ENCODE measurements at places on chromosomes 5 and 9.

DNA sequence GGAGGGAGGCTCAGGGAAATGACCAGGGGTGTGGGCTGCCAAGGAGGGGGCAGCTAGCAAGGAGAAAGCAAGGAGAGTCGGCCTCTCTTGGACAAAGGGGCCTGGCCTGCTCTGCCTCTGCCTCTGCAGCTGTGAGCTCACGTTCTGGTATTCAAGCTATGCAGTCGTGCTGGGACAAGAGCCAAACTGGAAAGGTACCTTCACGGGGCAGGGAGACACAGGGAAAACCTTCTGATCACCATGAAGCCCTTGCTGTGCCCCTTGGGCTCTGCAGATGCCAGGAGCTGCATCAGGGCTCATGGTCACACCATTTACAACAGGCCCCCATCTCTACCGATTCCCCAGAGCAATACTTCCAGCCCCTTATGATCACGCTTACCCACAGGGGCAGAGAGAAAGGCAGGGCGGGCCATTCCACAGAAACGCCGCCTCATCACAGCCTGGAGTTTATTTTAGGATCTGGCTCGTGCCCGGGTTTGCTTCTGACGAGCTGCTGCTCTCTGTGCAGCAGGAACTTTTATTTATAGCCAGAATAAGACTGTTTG lies 63.2 kb downstream of the PRRT1B start:
- no peak for DNase-seq

GRCh38 chr9:124278054-124278540 lies 20.3 kb downstream of the NEK6 start:
- no peak for DNase-seq

GRCh38 chr5:31436851-31437250 lies 95.0 kb downstream of the DROSHA start:
- no peak for DNase-seq

DNA sequence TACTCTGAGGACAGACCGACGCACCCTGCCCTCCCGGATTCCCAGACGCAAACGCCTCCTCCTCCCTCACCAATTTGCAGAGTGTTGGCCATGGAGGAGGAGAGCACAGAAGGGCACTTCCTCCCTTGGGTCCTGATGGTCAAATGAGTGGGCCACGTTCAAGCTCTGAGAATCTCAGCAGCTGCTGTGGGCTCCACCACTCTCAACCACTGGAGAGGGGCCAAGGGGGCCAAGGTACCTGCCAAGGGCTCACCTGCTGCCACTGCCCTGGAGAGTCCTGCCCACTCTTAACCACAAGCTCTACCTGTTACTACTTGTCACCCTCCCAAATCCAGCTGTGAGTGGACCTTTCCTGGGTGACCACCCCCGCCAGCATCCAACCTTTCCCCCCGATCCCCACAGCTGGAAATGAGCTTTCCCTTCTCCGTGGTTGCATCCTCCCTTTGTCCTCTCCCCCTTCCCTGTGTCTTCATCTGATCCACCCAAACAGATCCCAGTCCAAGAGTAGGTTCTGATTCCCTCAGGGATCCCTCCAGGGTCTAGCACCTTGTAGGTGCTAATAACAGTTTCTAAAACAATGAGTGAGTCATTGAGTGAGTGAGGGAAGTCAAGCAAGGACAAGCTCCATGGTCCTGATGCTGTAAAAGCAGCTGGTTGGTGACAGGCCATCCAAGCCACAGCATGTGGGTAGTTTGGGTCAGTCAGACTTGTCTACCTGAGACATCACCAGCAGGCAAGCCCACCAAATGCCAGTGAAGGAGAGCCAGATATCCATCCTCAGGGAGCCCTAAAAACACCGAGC lies 69.7 kb downstream of the FAM114A2 start:
- no peak for DNase-seq

DNA sequence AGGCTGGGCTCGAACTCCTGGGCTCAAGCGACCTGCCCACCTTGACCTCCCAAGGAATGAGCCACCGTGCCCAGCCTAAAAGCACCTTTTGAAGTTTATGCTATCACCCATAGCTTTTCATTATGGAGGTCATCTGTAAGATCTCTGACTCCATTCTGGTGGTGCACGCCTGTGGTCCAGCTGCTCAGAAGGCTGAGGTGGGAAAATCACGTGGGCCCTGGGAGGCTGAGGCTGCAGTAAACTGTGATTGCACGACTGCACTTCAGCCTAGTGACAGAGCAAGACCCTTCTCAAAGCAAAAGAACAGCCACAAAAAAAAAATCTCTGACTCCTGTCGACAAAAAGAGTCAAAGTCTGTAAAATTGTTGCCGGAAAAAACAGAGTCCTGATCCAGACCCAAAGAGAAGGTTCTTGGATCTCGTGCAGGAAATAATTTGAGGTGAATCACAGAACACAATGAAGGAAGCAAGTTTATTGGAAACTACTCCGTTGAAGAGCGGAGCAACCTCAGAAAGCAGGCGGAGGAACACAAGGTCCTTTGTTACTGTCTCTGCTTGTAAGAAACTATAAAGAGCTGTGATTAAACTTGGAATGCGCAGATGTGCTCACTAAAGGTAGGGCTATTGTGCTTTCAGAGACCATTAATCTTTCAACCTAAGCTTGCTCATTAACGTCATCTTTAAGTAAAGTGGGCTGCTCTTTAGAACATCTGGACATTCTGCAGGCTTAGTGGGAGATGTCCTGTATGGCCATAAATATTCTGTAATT lies 2.0 kb upstream of the HAUS6 start:
- DNase-seq, result no peak

DNA sequence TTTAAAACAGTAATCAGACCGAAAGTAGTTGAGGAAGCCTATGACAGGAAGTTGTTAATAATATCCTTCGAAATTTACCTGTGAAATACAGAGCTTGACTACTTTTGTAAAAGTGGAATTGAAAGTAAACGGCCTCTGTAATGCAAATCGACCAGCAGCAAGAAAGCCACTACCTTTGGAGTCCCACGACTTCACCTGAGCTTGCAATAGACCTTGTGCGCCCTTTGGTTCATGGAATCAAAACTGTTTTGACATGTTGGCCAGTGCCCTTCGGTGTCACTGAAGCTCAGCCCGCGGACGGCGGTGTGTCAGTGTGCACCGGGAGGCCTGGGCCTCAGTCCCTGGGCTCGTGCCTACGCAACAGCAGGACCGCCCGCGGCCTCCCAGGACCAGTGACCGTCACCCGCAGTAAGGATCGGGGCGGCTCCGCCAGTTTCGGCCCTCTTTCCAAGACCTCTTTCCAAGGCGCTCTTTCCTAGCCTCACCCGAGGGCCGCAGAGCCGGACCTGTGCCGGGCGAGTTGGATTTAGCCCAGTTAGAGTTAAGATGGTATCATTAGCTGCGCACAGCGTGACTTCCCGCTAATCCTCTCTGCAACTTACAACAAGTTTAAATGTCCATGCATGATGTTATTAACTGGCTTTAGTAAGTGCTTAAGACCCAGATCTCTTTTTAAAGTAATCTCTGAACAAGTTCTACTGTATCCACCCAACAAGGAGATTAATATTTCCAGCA lies 223.3 kb downstream of the MEF2C start:
- DNase-seq, result no peak

DNA sequence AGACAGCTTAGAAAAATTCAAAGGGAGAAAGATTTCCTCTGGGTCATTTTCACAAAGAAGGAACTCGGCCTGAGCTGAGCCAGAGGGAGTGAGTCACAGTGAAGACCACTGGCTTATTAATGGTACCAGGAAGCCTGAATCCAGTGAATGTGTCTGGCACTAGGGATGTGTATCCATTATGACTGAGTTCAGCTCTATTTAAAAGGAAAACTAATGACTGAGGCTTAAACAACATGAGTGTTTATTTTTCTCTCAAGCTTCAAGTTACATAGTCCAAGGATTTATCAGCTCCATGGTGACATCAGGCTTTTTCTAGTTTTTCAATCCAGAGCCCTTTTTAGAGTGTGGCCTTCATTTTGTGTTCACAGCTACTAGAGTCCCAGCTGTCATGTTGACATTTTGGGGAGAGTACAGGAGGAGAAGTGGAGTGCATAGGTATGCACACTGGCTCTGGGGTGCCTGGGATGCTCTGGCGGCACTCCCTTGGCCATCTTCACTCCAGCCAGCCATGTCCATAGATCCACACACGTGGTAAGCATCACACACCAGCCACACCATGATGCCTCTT lies 159.5 kb upstream of the ERCC6L2 start:
- no peak for DNase-seq

DNA sequence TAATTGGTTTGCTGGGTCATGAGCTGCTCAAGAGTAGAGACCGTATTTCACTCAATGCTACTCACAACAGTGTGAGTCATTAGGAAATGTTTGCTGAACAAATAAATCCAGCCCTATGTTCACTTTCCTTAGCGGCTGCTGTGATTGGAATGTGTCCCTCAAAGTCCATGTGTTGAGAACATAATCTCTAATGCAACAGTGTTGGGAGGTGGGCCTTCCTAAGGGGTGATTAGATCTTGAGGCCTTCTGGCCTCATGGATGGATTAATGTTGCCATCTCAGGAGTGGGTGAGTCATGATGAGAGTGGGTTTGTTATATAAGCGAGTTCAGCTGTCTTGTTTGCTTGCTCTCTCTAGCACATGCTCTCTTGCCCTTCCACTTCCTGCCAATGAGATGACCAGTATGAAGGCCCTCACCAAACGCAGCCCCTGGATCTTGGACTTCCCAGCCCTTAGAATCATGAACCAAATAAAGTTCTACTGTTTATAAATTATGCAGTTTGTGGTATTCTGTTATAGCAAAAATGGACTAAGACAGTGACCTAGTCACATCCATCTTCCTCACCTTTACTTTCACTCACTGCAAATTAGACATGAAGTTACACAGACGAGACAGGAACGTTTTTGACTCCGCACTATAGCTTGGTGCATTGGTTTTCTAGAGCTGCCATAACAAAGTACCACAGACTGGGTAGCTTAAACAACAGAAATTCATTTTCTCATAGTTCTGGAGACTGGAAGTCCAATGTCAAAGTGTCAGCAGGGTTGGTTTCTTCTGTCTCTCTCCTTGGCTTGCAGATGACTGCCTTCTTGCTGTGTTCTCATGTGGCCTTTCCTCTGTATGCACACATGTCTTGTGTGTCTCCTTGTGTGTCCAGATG lies 50.9 kb upstream of the FAM169A start:
- DNase-seq, result no peak

All from activated gamma-delta T cell treated with Interleukin-2 at 50 U/mL for 16 hours (primary cell).